ENCODE measurements at places on chromosomes 3 and 15.

- no peak for DNase-seq
Measured at GRCh38 chr15:37586011-37586583, 348.3 kb upstream of the TMCO5A start.

- DNase-seq: no peak
Measured at GRCh38 chr3:45332901-45333407, 55.4 kb upstream of the LARS2 start.

- DNase-seq: no peak
Measured at GRCh38 chr3:41073190-41073589, 126.1 kb upstream of the CTNNB1 start.

DNA sequence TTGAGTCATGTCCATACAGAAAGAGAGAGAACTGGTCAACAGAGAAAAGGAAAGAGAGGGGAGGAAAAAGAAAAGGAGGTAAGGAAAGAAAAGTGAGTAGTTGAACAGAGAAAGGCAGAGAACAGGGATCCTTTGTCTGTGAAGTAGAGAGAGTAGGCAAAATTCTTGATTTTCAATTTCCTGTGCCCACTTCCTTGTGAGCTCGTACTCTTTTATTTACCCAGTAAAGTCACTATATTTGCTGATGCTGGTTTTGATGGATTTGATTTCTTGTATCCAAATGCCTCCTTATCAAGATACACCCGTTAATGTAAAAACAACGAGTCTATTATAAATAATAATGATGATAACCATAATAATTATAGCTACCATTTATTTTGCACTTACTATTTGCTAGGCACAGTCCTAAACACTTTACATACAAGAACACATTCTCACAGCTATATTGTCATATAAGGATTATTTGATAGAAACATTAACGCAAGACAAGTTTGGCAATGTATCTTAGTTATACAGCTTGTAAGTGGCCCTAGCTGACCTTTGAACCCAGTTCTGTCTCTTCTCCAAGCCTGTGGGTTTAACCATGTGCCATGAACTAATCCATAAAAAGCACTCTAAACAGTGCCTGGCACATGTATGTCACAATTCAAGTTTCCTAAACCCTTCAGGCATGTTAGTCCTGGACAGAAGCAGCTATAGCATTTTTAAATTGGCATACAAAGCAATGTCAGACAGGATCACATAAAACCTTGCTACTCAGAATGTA lies 6.7 kb upstream of the P2RY1 start:
- DNase-seq: no peak

- DNase-seq: no peak
Measured at GRCh38 chr3:197149528-197149927, 119.9 kb upstream of the MELTF start.

Data from cerebellar nuclear complex (tissue), 1 donor.